AG04450 (cell line): ENCODE measurements at places on chromosomes 6 and 20.

- no peak for DNase-seq
These were observed 13.4 kb downstream of the PBOV1 start for GRCh38 chr6:138204792-138205384.

DNA sequence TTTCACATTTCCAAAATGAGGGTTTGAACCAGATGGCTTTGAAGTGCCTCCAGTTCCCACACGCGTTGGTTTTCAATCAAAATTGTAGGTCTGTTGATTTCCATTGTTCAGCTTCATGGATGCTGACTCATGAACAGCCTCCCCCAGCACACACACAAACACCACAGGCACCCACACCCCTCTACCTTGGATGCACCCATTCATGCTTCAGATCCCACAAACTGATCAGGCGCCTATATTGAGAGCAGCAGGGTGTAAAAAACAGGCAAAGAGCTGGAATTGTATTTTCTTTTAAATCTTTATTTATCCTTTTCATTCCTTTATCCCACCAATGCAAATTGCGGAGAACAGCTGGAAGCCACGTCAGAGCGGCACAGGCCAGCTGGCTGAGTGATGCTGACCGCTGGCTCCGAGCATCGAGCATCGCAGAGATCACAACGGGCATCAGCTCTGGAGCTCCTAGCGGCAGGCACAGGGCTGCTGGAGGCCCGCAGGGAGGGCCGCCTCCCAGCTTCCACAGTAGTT is 29.3 kb upstream of the TBC1D7 start:
- peak; percentile 48 for DNase-seq

- DNase-seq: peak; percentile 6
These were observed 31.8 kb downstream of the TREML1 start for GRCh38 chr6:41122373-41122772.

DNA sequence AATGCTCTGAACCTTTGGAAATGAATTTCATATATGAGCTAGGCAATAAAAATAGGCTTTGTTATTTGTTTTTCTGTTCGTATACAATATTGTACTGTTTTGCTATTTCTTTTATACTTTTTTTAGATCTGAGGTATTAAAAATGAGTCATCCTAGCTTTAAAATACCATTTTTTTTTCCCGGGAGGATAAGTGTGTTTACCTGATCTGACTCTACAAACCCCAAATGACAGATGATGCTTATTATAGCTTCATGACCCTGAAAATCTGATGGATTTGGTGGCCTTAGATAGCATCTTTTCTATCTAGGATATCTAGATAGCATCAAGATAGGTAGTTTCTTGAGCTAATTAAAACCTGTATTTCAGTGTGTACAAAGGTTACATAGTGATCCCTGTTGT is 206.4 kb downstream of the DTNBP1 start:
- DNase-seq: no peak

GRCh38 chr20:58909585-58909984 is 57.1 kb downstream of the GNAS start:
- no peak for DNase-seq

DNA sequence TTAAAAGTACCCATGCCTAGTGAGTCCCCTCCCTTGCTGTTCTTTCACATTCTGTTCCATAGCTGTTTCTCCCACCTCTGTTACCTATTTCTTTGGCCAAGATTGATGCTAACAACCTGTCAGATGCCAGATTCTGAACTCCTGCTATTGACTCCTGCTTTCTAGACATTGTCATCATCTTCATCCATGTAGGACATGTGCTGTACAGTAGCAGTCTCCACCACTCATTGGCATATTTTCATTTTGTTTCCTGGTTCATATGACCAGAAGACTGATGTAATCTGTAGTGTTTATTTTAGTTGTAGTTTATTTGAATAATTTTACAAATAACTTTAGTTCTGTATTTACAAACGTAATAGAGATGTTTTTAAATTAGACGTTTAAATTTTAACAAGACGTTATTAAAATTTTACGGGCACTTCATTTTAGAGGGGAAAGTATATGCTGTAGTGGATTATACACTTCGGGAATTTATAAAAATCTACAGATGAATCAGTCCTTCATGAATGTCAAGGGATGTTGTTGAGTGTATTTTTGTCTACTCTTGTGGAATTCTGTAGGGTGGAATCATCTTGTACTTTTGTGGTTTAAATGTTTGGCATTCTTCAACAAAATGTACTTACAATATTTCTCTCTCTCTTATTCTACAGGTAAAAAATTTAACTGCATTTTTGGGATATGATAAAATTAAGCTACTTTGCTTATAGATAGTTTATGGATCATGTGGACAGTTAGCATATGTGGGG is 34.1 kb downstream of the TRMT11 start:
- DNase-seq: no peak

- no peak for DNase-seq
These were observed 1130.1 kb downstream of the HACE1 start for GRCh38 chr6:103729658-103730057.

GRCh38 chr6:36968266-36968977 is 13.9 kb downstream of the PI16 start:
- no peak for DNase-seq

DNA sequence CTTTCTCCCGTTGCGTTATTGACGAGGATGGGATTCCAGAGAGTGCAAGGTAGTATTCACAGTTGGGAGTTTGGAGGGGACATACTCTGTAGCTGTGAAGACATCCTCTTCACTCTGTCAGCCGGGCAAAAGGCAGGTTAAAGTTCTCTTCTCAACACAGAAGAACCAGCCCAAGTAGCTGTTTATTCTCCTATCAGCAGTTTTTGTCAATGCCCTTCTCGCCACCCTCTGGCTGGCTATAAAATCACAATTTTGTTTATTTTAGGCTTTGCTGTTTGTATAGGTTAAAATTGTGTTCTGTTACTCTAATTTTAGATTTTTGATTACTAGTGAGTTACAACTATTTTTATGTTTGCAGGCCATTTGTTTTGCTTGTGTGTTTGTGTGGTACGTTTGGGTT is 37.9 kb upstream of the MAS1 start:
- DNase-seq: no peak

DNA sequence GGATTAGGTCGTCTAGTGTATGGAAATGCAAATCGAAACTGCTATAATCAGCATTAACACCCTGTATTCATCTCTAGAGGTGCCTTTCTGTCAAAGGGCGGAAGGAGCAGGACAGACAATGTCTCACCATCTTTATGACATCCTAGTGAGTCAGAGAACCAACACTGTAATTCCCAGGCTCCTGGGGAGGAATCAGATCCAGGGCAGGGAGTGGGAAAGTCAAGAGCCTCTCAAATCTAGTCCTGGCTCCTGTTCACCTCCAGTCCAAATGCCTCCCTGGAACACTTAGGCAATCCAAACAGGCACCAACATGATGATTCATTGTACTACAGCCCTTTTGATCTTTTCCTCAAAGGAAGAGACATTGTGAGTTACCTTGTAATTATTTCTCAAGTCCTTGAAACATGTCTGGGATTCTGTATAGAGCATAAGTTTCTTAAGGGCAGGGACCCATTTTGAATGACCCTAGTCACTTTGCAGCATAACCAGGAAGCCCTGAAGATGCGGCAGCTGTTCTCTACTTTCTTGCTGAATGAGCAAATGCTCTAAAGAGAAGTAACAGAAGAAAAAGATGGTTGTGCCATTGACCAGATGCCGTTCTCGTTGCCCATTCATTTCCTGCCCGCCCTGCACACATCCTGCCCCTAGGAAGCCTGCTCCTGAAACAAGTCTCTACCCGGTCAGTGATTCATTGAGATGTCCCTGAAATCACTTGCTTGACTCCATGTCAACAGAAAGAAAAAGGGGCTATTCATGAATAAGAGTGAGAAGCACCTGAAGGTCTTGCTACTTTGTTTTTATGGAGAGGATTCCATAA is 112.8 kb upstream of the JARID2 start:
- peak; percentile 27 for DNase-seq

DNA sequence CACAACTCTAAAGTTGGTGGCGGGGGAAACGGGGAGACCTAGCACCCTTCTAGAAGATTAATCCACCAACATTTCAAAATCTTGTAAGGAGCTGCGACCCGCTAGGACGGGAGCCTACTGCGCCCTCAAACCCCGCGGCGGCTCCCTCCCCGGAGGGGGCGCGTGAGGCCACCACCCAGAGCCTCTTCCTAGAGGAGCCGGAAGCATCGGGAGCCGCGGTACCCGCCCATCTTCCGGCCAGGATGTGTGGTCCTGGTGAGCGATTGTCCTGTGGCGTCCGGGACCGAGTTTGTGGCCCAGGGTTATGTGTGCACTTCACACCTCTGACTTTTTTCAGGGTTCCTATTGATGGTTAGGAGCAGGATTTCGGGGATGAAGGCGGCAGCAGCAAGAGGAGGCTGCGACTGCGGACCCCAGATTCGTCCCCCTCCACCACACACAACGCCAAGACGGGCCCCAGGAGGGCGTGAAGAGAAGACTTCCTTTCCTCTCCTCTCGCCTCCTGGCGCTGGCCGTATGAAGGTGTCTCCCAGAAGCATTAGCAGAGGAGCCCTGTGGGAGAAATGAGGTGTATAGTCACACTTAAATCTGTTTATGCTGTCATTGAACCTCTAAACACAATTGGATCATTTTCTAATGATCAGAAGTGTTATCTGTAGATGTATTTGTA is 10.7 kb downstream of the ZNF165 start:
- no peak for DNase-seq

GRCh38 chr6:43630980-43631619 is 2.0 kb upstream of the GTPBP2 start:
- DNase-seq: no peak

- DNase-seq: no peak
These were observed 47.1 kb downstream of the E2F3 start for GRCh38 chr6:20448828-20449227.

DNA sequence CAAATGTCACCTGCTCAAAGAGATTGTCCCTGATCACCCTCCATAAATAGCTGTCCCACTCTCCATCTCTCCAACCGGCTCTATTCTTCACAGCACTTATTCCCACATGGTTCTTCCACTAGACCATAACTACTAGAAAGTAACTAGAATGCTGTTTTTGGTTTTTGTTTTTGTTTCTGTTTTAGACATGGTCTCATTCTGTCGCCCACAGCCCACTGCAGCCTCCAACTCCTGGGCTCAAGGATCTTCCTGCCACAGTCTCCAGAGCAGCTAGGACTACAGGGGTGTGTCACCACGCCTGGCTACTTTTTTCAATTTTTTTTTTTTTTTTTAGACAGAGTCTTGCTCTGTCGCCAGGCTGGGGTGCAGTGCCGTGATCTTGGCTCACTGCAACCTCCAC is 12.2 kb downstream of the MMP24 start:
- no peak for DNase-seq

- no peak for DNase-seq
These were observed 212.6 kb upstream of the PCSK2 start for GRCh38 chr20:17014217-17014616.

GRCh38 chr6:8993111-8993510 is 557.8 kb upstream of the SLC35B3 start:
- DNase-seq: no peak

GRCh38 chr6:1838604-1839213 is 229.0 kb downstream of the FOXC1 start:
- DNase-seq: no peak

DNA sequence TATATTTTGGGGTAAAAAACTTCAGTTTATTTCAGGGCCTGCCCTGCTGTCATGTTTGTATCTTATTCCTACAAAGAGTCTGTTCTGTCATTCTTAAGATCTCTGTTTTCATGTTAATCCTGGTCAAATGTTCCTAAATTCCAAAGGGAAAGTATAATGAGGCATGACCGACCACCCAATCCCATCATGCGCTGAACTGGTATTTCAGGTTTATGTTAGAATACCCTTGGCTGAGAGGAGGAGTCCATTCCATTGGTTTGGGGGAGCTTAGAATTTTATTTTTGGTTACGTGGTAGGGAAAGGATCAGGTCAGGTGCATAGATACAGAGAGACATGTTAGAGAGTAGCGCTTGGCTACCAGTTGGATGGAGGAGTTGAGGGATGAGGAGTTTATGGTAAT is 25.7 kb downstream of the CFAP61 start:
- DNase-seq: no peak

DNA sequence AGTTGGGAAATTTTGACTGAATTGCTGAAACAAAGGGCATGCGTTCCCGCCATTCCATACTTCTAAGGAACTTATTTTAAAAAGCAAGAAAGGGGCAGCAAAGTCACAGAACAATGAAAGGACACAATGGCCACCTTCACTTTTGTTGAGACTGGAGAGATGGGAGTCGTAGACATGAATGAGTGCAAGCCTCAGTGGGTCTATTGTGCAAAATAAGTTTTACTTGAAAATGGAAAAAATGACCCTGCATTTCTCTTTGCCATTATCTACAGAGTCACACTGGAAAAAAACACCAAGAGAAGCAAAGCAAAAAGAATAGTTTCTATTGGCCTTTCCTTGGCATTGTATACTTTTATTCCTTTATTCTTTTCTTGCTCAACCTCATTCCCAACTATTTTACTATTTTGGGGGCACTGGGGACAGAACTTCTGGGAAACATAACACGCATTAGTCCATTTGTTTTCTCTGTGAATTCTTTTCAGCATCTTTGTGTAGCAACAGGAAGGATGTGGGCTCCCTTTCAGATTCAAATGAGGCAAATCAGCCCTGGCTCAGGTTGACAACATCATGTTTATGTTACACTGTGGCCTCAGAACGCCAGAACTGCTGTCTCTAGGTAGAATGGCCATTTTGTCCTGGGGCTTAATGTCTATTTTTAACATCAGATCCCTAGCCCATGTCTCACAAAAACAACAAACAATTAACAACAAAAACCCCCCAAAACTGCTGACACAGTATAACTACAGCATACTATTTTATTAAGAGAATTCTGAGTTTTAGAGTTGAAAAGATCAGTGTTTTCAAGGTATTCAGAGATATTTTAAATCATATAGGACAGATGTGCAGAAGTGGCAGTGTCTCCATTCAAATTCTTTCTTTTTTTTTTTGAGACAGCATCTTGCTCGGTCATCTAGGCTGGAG is 122.2 kb downstream of the FYN start:
- DNase-seq: no peak

DNA sequence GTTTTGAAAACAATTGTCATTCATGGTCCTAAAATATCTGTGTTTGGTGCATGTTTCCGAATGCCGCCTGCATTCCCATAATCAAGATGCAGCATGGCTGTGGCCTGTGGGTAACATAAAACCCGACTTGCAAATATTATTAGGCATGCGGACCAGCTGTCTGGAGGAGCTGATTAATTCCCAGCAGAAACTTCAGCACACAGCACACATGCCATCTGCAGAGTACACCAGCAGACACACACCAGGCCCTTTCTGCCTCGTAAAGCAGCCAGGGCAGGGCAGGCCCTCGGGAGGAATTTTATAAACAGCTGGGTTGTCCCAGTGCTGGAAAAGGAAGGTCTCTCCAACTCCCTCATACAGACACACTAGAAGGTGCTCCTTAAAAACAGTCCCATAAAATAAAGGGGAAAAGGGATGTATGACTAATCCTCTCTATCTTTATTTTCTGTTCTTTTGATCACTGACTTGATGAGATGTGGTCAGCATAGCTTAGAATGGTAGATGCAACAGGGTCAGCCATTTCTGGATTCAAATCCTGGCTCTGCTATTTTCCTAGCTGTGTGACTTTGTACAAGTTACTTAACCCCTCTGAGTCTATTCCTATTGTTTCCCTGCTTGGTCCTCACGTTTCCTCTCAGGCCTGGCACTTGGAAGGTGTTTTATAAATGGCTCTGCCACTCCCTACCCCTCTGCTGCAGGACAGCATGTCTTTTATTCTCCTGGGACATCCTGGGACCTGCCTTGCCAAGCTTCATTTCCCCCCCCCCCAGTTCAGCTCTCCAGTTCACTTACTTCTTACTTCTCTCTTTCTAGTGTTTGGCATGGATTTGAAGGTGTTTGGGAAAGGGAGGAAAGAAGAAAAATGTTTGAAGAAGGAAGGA is 85.9 kb upstream of the TRAF3IP2 start:
- DNase-seq: no peak

GRCh38 chr6:139713424-139713823 is 339.0 kb upstream of the CITED2 start:
- DNase-seq: no peak

- DNase-seq: no peak
These were observed 154.5 kb downstream of the MYLK4 start for GRCh38 chr6:2596222-2596621.
